GM19239 (cell line): ENCODE measurements at places on chromosomes 1 and 21.

- no peak for DNase-seq
Measured at GRCh38 chr1:8465013-8465412, 147.1 kb downstream of the SLC45A1 start.

- no peak for DNase-seq
Measured at GRCh38 chr1:14929547-14930246, 223.8 kb upstream of the TMEM51 start.

DNA sequence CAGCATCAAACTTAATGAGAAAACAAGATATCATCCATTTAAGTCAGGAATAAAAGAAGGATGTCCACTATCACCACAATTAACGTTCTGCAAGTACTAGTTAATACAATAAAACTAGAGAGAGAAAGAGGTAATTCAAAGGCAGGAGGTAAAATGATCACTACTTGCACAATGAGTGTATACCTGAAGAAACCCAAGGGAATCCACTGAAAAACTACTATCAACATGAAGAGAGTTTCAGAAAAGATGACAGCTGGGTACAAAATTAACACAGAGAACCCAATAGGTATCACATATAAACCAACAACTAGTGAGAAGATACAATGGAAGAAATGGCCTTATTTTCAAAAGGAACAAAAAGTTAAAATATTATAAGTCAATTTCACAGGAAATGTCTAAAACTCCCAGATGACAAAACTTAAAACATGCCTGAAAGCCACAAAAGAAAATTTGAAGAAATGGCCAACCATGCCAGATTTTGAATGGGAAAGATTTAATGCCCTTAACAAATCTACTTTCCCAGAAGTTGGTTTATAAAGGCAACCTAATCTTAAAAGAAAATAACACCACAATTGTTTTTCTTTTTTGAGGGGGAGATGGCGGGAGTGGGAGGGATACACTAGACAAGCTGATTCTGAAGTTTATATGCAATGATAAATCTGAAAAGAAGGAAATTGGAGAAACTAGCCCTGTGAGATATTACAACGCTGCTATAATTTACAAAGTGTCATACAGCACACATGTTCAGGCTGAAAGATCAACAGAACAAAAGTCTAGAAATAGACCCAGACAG lies 17.8 kb downstream of the VPS26C start:
- DNase-seq = no peak

DNA sequence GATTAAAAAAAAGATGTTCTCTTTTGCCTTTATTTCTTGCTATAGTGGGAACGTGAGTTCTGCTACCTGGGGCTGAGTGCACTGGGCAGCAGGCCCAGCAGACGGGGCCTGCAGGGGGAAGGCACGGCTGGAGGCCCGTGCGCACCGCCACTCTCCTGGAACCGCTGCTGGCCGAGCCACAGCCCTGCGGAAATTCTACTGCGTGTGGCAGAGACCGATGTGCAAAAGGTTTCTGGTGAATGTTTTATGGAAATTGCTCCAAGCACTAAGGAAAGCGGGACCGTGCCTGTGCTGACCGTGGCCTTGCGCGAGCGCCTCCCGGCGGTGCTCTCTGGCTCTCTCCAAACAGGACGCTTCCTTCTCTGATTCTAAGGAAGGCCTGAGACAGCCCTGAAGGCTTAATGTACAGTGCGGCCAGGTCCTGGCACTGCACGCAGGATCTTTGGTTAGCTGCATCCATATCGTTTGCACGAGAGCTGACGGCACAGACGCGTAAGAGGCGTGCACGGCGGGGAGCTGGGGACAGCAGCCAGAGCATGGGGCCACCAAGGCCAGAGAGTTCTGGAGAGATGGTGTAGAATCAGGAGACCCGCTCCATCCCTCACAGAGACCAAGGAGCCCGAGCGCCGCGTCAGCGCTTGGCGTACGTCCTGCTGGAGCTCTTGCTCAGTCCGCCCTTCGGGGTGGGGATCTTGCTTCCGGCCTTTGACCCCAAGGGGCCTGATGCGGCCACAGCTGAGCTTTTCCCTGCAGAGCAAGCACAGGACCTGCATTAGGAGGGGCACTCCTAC lies 18.7 kb upstream of the LRRC47 start:
- no peak for DNase-seq

GRCh38 chr1:186985889-186986491 lies 157.2 kb downstream of the PLA2G4A start:
- DNase-seq = peak; percentile 4

GRCh38 chr1:106756752-106757151 lies 299.7 kb upstream of the PRMT6 start:
- no peak for DNase-seq
